ENCODE measurements at places on chromosomes 12 and 14.

GRCh38 chr12:106645465-106646330, 62.9 kb downstream of the RFX4 start:
- DNase-seq: no peak

DNA sequence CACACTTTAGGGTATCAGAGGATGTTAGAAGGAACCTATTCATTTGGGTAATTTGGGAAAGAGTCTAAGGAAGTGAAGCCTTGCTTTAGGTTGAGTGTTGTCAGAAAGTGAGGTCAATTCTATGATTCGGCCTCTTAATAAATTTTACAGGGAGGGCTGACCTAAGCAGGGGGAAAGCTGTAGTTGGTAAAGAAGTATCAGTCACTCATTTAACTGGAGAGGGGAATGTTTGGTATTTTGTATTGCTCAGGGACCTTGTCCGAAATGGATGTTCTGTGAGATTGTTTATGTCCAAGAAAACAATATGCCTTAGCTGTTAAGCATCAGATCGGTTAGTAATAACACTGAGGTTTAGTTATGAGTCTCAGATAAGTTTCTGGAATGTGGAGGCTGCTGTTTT, 7.3 kb downstream of the CAND1 start:
- no peak for DNase-seq

- no peak for DNase-seq
Measured at GRCh38 chr12:52149651-52150241, 42.1 kb downstream of the KRT80 start.

GRCh38 chr12:109864916-109865315, 15.4 kb downstream of the GLTP start:
- DNase-seq: no peak

GRCh38 chr14:29161593-29161992, 395.0 kb downstream of the FOXG1 start:
- no peak for DNase-seq

GRCh38 chr14:98878282-98878681, 393.7 kb downstream of the BCL11B start:
- no peak for DNase-seq

GRCh38 chr14:74963178-74963704, 7.8 kb upstream of the PGF start:
- DNase-seq: no peak

DNA sequence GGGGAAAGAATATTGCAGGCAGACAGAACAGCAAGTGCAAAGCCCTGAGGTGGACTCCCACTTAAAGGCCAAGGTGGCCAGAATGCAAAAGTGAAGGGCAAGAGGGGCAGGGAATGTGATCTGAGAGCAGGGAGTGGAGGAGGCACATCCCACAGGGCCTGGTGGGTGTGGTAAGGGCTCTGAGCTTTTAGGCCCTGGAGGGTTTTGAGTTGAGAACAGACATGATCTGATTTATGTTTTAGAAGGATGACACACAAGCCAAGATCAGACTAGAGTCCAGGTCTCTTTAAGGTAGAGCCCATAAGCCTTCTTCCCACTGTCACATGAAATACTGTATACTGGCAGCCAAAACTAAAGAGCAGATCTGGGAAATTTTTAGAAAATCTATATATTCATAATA, 162.5 kb downstream of the SLC38A4 start:
- DNase-seq: no peak

- DNase-seq: no peak
Measured at GRCh38 chr14:26926585-26926984, 328.8 kb upstream of the NOVA1 start.

GRCh38 chr12:14952299-14952921, 9.0 kb downstream of the ARHGDIB start:
- DNase-seq: no peak

DNA sequence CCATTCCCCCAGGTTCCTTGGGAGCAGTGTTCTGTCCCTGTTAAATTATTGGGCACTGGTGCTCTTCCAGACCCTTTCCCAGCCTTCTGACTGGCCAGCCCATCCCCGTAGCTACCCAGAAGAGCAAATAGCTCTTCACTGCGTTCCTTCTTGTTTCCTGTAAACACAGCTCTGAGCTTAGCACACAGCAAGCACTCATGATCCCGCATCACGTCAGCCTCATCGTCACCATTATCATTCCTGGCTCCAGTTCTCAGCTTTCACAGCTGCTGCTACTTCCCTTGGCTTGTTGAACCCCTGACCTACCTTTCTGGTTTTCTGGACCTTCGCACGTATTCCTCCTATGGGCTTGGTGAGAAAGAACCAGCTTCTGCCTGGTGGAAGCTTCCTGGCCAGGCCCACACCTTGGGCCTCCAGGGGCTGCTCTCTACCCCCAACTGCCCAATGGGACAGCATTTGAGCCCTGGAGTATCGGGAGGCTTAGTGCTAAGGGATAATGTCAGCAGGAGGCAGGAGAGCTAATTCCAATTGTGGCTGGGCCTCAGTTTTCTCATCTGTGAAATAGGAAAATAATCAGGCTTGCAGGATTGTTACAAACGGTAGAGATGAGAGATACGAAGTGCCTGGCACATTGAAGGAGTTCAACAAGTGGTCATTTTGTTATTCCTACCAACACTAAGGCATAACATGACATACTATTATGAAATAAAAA, 22.6 kb upstream of the PAPOLA start:
- no peak for DNase-seq

- no peak for DNase-seq
Measured at GRCh38 chr14:96250485-96250884, 5.5 kb upstream of the BDKRB1 start.

DNA sequence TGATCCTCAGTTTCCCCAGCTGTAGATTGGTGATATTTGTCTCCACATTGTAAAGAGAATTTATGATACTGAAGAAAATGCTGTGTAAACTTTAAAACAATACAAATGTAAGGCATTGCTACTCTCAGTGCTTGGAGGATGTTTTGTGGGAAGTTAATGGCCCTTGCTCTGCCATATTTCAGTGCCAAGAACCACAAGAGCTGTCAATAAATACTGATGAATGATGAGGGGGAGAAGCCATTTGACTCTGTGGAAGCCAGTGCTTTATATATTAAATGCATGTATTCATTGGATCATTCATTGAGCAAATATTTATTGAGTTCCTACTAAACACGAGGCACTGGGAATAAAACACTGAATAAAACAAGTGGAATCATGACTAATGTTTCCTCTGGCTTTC, 30.8 kb downstream of the CACNA1C start:
- DNase-seq: no peak

- no peak for DNase-seq
Measured at GRCh38 chr14:75338398-75338797, 59.8 kb downstream of the FOS start.

DNA sequence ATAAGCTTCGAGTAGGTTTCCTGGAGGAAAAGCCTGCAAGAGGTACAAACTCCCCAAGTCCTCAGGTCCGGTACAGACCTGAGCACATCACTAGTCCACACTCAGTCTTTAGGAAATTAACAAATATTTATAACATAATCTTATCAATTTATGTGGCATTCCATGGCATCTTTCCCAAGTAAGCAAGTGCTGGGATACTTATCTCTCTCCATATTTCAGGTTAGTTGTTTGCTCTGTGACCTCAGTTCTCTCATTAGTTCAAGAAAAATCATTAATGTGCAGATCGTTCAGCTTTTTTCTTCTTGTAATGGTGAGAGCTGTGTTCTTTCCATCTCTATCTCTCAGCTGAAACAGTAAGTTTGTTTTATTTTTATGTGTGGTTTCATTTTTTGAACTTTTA, 34.7 kb downstream of the SPATA7 start:
- DNase-seq: no peak

GRCh38 chr12:52007158-52007921, 594 bp downstream of the TAMALIN start:
- DNase-seq: no peak

DNA sequence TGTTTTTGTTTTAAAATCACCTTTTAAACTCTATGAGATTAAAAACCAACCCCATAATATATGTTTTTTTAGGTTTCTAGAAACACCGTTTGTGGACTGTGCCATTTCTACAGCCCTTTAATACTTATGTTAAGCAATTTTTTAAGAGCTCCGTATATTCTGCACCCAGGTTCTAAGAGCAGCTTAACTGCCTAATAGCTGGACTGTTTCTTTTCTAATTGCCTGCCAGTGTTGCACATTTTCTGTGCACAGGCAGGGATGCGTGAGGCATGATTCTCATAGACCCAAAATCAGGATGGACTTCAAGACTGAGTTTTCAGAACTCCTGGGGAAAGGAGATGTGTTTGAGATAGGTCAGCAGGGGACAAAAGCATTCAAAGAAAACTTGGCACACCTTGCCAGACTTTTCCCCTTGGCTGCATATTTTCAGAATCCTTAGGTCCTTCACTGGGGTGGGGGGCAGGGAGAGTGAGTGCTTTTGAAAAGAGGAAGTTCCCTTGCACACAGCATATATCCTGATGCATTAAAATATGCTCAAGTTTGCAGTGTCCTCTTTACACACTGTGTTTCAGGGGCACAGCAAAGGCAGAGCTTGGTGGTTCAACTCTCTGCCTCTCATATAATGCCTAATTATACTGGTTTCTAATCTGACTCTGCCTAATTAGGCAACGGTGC, 27.9 kb downstream of the TMEM30B start:
- no peak for DNase-seq

DNA sequence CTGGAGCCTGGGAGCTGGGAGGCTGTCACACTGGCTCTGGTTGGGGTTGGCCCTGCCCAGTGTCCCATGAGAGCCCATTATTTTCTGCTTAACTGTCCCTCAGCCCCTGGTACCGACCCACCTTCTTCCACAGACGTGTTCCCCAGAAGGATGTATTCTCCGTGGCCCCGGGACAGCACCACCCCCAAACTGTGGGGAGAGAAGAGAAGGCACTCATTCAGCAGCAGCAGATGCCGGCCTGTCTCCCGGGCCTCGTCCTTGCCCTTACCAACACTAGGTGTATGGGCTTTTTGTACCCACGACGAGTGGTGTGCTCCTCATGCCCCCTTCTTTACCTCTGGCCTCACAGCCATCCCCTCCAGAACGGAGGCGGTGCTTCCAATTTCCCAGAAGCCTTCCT, 38.1 kb downstream of the LRTM2 start:
- no peak for DNase-seq

- DNase-seq: no peak
Measured at GRCh38 chr12:20440408-20440807, 72.1 kb downstream of the PDE3A start.

DNA sequence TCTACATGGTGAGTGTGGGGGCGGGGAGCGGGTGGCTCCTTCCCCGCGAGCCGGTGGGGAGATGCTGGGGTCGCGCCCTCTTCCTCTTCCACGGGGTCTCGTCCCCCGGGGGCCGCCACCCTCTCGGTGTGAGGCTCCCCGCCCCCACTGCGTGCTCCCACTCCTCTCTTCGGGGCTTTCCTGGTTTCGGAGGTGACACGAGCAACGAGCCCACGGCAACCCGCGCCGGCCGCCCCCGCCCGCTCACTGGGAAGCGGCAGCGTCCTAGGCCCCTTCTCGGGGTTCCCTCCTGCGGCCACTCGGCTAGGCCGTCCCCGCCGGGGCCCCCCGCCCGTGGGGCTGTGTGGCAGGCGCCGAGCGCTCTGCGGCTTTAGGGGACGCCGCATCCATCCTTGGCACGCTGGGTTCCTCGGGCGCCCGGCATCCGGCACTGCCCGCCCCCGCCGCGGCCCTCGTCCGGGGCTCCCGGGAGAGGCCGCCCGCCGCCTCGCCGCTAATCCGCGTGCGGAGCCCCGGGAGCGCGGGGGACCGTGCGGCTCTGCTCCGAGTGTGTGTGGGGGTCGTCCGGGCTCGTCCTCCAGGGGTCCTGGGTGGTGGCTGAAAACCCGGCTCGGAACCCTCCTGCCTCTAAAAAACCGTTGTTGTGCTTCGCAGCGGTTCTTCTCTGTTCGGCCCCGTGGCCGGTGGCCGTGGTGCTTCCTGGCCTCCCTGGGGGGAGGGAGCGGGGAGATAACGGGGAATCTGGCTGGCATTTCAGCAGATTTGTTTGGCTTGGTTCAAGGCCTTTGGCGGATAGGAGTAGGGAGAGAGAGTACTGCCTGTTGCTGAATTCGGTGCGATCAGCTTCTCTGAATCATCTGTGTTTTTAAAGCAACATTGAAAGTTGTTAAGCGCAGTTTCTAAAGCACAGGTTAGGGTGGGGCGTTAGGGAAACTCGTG, 1.0 kb downstream of the PCNX1 start:
- no peak for DNase-seq

DNA sequence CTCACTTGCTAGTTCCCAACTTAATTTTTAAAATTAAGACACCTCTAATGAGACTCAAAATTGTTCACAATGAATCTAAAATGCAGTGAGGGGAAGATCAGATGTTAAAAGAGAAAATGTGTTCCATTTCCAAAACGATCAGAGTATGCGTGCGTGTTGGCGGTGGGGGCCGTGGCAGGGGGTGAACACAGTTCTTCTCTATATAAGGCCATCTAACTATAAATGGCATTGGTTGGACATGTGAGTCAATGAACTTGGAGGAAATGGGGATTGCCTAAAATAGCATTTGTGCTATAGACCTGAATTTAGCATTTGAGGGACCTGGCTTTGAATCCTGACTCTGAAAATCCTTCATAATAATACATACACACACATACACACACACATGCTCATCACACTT, 149.4 kb downstream of the FOXN3 start:
- DNase-seq: no peak

- DNase-seq: no peak
Measured at GRCh38 chr14:103676881-103677675, 38.2 kb downstream of the XRCC3 start.

- DNase-seq: no peak
Measured at GRCh38 chr14:76376878-76377734, 1.2 kb downstream of the ESRRB start.

- DNase-seq: no peak
Measured at GRCh38 chr14:59871166-59871495, 555 bp upstream of the RTN1 start.

- DNase-seq: no peak
Measured at GRCh38 chr12:16258963-16259362, 18.5 kb downstream of the SLC15A5 start.

GRCh38 chr12:113103756-113104450, 31.7 kb downstream of the RASAL1 start:
- no peak for DNase-seq

GRCh38 chr14:67564236-67564635, 31.1 kb downstream of the PLEKHH1 start:
- DNase-seq: no peak

- DNase-seq: no peak
Measured at GRCh38 chr12:45468751-45469615, 253.1 kb downstream of the ANO6 start.

- no peak for DNase-seq
Measured at GRCh38 chr12:99810718-99811593, 163.4 kb downstream of the GARIN6 start.

DNA sequence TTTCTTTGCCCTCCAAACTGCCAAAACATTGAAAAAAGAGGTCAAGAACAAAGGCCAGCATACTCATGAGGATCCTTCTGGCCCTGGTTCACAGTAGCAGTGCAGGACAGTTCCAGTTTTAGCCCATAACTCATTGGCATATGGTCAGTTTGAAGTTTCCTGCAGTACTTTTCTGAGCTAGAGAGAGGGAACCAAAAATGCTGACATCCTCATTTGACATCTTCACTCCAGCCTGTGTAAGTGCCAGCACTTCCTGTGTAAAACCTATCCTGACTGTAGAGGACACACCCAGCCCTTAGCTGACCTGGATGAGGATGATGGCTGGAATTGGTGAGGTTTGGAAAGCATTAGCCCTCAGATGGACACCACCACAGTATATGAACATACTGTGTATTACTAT, 84.1 kb downstream of the FGD4 start:
- DNase-seq: no peak
